Effector CD4-positive, alpha-beta T cell (primary cell): ENCODE measurements at places on chromosomes 1 and 21.

DNA sequence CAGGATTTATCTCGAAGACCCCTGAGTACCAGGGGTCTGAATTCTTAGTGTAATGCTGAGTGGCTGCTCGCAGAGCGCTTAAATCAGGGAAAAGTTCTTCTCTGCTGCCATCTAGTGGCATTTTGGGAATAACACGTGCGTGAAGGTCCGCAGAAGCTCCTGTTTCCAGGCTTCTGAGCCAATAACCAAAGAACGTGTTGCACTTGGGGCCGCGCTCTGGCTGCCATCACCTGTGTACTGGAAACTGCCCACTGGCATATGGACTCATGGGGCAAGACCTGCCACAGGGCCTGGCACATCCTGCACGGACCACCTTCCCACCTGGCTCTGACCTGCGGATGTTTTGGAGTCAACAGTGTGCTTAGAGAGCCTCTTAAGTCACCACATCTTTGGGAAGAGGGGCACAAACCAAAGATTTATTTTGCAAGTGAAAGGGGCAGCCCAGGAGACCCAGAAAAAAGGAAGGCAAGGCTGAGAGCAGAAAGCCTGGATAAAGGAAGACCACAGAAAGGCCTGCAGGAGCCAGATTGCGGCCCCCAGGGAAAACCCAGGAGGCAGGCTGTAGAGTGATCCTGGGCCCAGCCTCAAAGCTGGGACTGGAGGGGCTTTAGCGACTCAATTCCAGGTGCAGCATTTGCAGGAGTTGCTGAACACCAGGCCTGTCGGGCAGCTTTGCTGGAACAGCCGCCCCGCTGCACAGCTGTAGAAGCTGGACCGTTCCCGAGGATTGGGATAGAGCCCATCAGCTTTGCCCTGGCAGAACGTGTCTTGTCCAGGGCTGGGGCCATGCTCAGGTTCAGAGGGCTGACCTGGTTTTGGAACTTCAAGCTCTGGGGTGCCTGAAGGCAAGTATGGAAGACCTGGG, 13.0 kb downstream of the CHIT1 start:
- peak; percentile 40 for DNase-seq

GRCh38 chr1:203172184-203173010, 3.2 kb downstream of the MYBPH start:
- DNase-seq = peak; percentile 41

GRCh38 chr1:232183266-232183800, 446.6 kb downstream of the SIPA1L2 start:
- no peak for DNase-seq

DNA sequence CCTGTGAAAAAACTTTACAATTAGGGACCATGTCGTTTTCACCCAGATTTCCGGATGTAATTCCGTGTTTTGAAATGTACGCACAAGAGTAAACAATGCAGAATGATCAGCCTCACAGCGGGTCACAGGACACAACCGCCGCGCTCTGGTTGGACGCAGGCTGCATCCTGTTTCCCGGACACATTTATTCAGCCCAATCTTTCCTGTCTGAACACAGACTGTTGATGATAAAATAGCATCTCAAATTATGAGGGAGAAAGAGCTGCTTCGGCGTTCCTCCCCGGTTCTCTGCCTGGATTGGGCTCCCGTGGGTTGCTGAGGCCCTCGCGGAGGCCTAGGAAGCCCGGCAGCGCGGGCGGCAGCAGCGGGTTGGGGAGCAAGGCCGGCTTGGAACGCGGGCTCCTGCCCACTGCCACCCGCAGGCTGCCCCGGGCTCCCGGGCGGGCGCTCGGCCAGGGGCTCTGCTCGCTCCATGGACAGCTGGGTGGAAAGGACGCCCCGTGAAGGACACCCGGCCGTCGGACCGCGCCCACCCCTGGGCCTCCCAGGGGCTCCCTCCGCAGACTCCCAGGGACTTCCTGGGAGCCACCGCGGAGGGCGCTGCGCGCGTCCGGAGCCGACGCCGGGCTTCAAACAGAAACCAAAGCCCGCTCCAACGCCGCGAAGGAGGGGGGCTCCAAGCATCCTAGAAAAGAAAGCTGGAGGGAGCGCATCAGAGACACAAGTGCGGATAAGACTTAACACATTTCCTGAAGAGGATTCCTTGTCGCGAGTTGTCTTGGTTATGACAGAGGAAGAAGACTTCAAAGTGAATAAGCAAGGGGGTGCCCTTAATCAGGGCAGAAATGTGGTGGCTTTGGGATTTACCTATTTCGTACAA, 122.3 kb downstream of the ESRRG start:
- no peak for DNase-seq

- no peak for DNase-seq
Observed at GRCh38 chr21:36695283-36695634, 3.7 kb upstream of the SIM2 start.
